ENCODE measurements at places on chromosomes 2 and 18.
A peak's percentile ranks its signal among the peaks of the same experiment; 100 is the strongest.

DNA sequence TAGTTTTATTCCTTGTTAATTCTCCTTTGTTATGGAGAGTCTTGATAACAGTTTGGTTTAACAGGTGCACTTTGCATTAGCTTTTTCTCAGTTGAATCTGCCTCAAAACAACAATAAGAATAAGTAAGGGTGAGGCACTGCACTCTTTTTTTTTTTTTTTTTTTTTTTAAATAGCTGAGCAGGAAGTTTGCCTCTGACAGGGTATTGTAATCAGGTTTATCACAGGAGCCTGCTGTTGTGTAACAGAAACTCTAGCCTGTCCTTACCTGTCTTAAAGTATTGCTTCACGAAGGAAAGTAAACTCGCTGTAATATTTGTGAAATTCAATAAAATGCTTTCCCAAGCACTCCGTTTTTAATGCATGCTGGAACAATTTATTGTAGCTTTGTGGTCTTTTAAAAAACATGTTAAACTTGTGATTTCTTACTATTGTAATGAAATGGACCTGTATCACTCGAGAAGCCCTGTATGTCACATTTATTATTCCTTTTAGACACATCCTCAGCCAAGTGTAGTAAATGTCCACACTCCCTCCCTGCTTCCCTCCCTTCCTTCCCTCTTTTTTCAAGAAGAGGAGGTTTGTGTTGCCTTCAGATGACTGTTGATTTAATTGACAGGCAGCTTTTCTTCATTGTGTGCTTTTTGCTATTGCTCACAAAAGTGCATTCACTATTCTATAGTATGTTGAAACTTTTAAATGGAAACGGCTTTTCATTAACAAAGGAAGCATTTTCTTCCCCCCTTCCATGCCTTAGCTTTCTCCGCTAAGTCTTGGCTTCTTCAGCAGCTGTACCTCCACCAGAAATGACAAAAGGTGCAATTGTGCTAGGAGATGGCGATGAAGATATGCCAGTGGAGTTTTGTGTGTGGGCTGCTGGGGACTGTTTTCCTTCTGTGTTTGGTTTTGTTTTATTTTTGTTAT is 52.7 kb downstream of the TAF1B start:
- H3K4me1 ChIP-seq, result peaks cover 16% of the 10 kb centered on the region
- H3K27me3 ChIP-seq, result no peaks in the 10 kb centered on the region
- DNase-seq, result no peak
- no peaks in the 10 kb centered on the region for H3K36me3 ChIP-seq
- no peak overlapping the region for H3K4me3 ChIP-seq

GRCh38 chr2:29129586-29130281 is 14.5 kb downstream of the CLIP4 start:
- no peak overlapping the region for H3K4me3 ChIP-seq
- H3K4me1 ChIP-seq, result peaks cover 2% of the 10 kb centered on the region
- no peaks in the 10 kb centered on the region for H3K36me3 ChIP-seq
- H3K27ac ChIP-seq, result peak overlapping the region; percentile 9
- H3K27me3 ChIP-seq, result no peaks in the 10 kb centered on the region

GRCh38 chr2:240629968-240630770 is 4.9 kb downstream of the GPR35 start:
- no peaks in the 10 kb centered on the region for H3K27me3 ChIP-seq
- no peak overlapping the region for H3K27ac ChIP-seq
- no peaks in the 10 kb centered on the region for H3K36me3 ChIP-seq
- no peak overlapping the region for H3K4me3 ChIP-seq
- DNase-seq, result no peak
- H3K4me1 ChIP-seq, result peaks cover 14% of the 10 kb centered on the region

- no peaks in the 10 kb centered on the region for H3K4me1 ChIP-seq
- no peaks in the 10 kb centered on the region for H3K27me3 ChIP-seq
- H3K27ac ChIP-seq, result no peak overlapping the region
- no peaks in the 10 kb centered on the region for H3K36me3 ChIP-seq
Observed at GRCh38 chr2:152369176-152369860, 34.3 kb downstream of the FMNL2 start.

- DNase-seq, result no peak
- H3K4me1 ChIP-seq, result no peaks in the 10 kb centered on the region
- H3K27me3 ChIP-seq, result no peaks in the 10 kb centered on the region
- H3K36me3 ChIP-seq, result peaks cover 75% of the 10 kb centered on the region
- no peak overlapping the region for H3K27ac ChIP-seq
Observed at GRCh38 chr2:131058920-131059319, 34.3 kb downstream of the FAM168B start.

DNA sequence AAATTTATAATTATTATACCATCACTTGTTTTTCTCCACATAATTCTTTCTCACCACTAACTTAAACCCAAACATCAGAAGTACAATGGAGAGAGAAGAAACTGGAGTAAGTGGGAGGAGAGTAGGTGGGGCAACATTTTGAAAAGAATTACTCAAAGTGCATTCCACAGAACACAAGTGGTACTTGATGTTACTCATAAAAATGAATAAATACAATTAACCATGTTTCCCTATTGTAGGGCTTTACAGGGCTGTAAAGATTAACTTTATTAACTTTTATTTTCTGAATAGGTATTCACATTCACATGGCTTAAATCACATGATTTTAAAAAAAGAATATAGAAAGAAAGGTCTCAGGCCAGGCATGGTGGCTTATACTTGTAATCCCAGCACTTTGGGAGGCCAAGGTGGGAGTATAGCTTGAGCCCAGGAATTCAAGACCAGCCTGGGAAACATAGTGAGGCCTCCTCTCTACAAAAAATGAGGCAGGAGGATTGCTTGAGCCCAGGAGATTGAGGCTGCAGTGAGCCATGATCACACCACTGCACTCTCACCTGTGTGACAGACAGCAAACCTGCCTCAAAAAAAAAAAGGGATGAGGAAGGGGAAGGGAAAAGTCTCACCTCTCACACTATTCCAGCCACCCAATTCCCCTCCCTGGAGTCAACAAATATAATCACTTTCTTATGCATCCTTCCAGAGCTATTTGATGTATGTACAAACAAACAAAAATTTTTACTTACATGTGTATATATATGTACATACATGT is 47.1 kb downstream of the KCNG3 start:
- no peak overlapping the region for H3K4me3 ChIP-seq
- no peaks in the 10 kb centered on the region for H3K4me1 ChIP-seq
- DNase-seq, result no peak

DNA sequence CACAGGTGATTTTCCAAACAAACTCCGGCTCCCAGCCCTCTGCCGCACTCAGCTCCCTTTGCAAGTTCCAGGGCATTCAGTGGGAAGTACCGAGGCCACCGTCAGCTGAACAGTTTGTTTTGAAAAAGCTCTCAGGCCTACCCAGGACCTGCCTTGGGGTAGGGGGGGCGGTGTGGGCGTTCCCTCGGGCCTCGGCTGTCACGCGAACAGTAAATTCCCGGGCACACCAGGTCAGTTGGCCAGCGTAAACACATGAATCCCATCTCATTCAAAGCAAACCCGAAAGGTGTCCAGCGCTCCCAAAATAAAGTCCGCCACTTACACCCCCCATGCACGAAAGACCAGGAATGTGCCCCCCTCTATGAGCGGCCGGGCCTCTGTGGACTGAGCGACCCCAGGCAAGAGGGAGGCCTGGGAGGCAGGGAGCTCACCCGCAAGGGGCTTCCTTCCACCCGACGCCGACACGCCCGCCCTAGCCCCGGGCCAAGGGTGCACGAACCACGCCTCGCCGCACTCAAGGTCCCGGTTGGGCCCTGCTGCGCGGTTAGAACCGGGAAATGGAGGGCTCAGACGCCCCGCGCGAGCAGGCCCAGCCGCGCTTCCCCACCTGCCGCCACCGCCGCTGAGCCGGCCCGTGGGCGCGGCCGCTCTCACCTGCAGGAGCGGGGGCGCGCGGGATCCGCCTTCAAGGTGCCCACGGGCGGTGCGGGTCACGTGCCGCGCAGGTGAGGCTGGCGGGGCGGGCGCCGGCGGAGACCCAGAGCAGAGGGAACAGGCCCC is at the start of gene WDSUB1:
Gene WDSUB1, minus strand, starts transcription at position 775 of the 780 bp plus-strand sequence. CDS start 3,634 bp downstream, outside the sequence.
- peaks cover 8% of the 10 kb centered on the region for H3K36me3 ChIP-seq
- H3K27me3 ChIP-seq, result no peaks in the 10 kb centered on the region
- DNase-seq, result peak; percentile 57
- no peaks in the 10 kb centered on the region for H3K4me1 ChIP-seq
- peak within 1 kb of the TSS; percentile 76 for H3K4me3 ChIP-seq

DNA sequence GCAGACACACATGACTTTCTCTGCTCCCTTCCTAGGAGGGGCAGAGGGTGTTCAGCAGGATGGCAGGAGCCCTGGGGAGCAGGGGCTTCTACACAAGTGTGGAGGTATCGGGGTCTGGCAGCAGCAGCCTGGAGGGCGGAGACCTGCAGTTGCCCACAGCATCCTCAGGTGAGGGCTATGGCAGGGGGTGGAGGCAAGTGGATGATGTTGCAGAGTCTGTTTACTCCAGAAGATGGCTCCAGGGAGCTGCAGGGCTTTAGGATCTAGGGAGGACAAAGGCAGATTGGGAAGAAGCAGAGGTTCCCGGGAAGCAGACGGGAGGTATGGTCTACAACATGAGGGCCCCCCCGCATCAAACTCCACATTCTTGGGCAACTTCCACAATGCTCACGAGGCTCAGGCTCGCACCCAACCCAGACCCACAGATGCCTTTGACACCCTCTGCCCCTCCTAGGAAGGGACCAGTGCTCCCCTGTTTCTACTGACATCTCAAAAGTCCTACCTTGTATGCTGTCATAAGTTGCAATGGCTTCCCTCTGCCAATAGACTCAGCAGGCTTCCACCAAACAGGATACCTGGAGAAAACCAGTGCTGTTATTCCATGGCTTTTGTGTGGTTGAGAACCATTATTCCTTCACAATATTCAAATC is 12.0 kb upstream of the ATP6V1C2 start:
- H3K36me3 ChIP-seq, result no peaks in the 10 kb centered on the region
- no peak for DNase-seq
- H3K4me1 ChIP-seq, result no peaks in the 10 kb centered on the region
- H3K27ac ChIP-seq, result no peak overlapping the region
- no peak overlapping the region for H3K4me3 ChIP-seq

GRCh38 chr2:239956818-239957261 is 68.3 kb downstream of the NDUFA10 start:
- DNase-seq, result no peak
- no peak overlapping the region for H3K27ac ChIP-seq
- H3K4me3 ChIP-seq, result no peak overlapping the region

GRCh38 chr18:75966431-75966830 is 528.6 kb downstream of the ZNF516 start:
- no peaks in the 10 kb centered on the region for H3K27me3 ChIP-seq
- H3K4me1 ChIP-seq, result no peaks in the 10 kb centered on the region
- no peaks in the 10 kb centered on the region for H3K36me3 ChIP-seq
- H3K4me3 ChIP-seq, result no peak overlapping the region
- no peak for DNase-seq

- DNase-seq, result no peak
- no peaks in the 10 kb centered on the region for H3K27me3 ChIP-seq
- no peak overlapping the region for H3K4me3 ChIP-seq
- H3K36me3 ChIP-seq, result no peaks in the 10 kb centered on the region
Observed at GRCh38 chr2:146806364-146807005, 1038.3 kb upstream of the ACVR2A start.

DNA sequence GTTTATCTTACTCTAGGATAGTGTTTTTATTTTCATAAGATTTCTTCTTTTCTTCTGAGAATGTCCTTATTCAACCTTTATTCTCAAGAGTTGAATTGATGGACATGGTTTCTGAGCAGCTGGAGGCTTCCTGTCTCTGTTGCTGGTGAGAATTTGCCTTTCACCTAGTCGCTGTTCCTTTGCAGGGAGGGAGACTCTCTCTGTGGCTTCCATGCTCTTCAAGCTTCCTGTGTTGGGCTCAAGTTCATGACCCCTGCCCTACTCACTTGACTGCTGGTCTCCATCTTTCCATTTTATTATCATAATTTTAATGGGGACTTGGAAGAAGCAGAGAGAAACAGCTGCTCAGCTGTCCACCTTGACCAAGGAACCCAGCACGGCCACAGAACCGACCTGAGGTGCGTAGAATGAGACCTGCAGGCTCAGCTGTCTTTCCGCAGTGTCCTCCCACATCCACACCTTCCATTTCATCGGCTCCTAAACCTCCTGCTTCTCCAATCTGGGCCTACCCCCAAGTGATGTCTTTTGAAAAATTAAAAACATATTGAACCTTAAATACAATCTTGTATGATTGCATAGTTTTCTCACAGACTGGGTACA is 24.2 kb downstream of the TMEM18 start:
- no peaks in the 10 kb centered on the region for H3K4me1 ChIP-seq
- H3K36me3 ChIP-seq, result no peaks in the 10 kb centered on the region
- no peak overlapping the region for H3K27ac ChIP-seq
- no peak for DNase-seq

DNA sequence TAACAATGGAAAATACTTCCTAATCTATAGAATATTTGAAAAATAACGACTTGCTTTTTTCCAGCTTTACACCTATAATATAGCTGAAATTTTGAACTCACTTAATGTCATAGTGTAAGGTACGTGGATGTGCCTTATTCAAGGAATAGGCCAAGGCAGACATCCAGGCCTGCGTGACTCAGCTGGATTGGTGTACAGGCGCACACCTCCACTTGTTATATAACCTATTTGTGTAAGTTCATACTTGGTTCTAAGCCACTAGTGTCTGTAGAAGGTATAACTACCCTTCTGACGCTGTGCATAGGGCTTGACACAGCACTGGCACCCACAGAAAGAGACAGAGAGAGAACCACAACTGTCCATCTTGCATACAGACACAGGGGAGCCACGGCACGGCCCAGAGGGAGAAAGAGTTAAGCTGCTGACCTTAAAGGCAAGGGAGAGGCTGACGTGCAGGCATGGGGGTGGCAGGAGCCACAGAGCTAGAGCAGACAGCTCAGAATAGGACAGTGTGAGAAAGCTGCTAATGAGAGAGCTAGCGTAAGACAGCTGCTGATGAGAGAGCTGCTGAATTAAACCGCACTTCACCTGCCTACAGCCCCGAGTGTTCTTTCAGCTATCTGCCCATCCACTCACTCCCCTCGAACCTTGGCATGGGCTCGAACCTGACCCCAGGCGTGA is 16.1 kb downstream of the CCDC178 start:
- H3K4me3 ChIP-seq, result no peak overlapping the region
- no peak overlapping the region for H3K27ac ChIP-seq
- no peaks in the 10 kb centered on the region for H3K27me3 ChIP-seq

GRCh38 chr2:127776122-127776780 is 34.7 kb downstream of the WDR33 start:
- H3K36me3 ChIP-seq, result no peaks in the 10 kb centered on the region
- H3K27me3 ChIP-seq, result no peaks in the 10 kb centered on the region
- H3K4me3 ChIP-seq, result no peak overlapping the region
- DNase-seq, result no peak
- H3K27ac ChIP-seq, result no peak overlapping the region

GRCh38 chr2:39069890-39070465 is 50.9 kb downstream of the SOS1 start:
- no peak overlapping the region for H3K4me3 ChIP-seq
- no peak for DNase-seq
- H3K27ac ChIP-seq, result no peak overlapping the region

DNA sequence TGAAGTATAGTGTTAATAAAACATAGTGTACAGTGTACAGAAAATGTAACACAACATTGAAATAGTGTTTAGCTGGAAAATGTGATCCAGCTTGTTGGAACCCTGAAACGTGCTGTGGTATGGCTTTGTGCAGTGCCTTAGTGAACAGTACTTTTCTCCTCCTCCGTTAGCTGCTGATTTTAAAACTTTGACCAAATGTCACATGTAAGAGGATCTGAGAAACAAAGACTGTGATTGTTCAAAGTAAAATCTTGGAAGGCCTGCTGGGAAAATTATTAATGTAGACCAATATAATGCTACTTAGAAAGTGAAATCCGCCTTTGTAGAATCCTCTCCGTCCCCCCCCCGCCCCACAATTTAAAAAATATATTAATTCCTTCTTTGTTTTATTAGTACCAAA is 911 bp upstream of the KCNJ13 start:
- no peak overlapping the region for H3K4me3 ChIP-seq
- peaks cover 13% of the 10 kb centered on the region for H3K36me3 ChIP-seq
- no peaks in the 10 kb centered on the region for H3K27me3 ChIP-seq
- H3K27ac ChIP-seq, result no peak overlapping the region

All from left lung (tissue), 14 donors.